Lung microvascular endothelial cell (primary cell): ENCODE measurements at places on chromosomes 6 and 20. TPM values are rescaled to one million over a fixed set of nuclear protein-coding genes. Genes with fewer than 3 reads are reported as not detected.

The PLAGL2 gene
- total RNA-seq: 2.2 and 2.8 TPM in 2 replicates

The KCNK16 gene
- total RNA-seq: not detected in 2 replicates

The TOX2 gene
- 0.60 and 1.7 TPM in 2 replicates for total RNA-seq

The BPIFB4 gene
- total RNA-seq: not detected in 2 replicates

The FABP7 gene
- total RNA-seq: not detected in 2 replicates

The CGAS gene
- total RNA-seq: 0.60 and 1.5 TPM in 2 replicates

The ZBTB46 gene
- 37.7 and 46.4 TPM in 2 replicates for total RNA-seq

The LCA5 gene
- total RNA-seq: 2.0 and 2.2 TPM in 2 replicates

The CRISP2 gene
- total RNA-seq: not detected in 2 replicates

The PSORS1C1 gene
- total RNA-seq: 2.6 and 6.7 TPM in 2 replicates

The KCNK5 gene
- total RNA-seq: under 0.01 TPM in 1 of 2 replicates, not detected in the other

The MLN gene
- total RNA-seq: not detected in 2 replicates

The MAN1A1 gene
- 39.9 and 269 TPM in 2 replicates for total RNA-seq

The TAAR8 gene
- total RNA-seq: not detected in 2 replicates

The AKAP12 gene
- total RNA-seq: 250 and 900 TPM in 2 replicates

GRCh38 chr6:41729624-41730023 lies 5.8 kb downstream of the TFEB start:
- DNase-seq: no peak

GRCh38 chr6:56556751-56557540 lies 85.7 kb downstream of the DST start:
- DNase-seq: no peak

GRCh38 chr6:166446567-166447065 lies 63.9 kb upstream of the MPC1 start:
- no peak for DNase-seq

DNA sequence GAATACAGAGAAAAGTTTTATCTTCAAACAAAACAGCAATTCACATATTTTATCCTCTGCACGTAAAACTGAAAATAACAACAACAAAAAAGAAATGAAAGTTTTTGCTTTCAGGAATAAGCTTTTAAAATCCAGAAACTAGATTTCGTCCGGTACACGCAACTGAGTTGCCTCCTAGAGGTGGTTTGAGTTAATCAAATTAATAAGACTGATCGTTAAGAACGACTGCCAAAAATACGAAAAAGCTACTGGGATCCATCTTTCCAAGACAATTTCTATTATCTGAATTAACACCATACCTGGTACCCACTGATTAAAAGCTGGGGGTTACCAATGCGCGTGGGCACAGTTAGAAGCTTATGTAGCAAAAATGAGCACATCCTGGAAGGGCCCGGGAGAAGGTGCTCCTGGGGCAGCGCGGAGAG lies 669 bp downstream of the PDCD2 start:
- DNase-seq: peak; percentile 25

- no peak for DNase-seq
Measured at GRCh38 chr20:10490257-10490656, 55.2 kb downstream of the SLX4IP start.

DNA sequence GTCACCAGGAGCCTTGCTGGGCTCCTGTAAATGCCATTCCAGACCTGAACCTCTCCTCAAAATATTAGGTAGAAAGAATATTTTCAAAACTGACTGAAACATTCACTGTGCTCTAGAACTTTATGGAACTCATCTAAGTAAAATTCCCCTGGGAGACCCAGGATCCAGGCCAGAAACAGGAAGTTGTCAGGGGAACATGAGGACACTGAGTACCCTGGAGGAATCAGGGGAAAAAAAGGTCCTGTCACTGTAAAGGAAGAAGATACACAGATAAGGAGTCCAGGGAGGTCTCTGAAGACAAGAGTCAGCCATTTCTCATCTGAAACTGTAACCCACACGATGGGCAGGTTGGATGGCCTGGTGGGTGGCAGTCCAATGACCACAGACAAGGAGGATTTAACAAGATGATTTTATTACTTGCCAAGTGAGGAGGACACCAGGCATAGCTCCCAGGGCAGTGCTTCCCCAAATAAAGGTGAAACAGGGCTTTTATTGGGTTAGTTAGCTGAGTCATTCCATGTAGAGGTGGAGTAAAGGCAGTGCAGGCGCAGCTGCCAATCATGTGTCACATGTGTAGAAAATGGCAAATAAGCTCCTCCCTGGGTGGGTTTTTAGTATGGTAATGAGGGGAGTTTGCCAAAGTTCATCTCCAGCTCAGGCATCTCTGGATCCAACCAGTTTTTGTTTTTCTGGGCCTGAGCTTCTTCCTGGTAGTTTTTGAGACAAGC lies 138.5 kb downstream of the RCAN2 start:
- DNase-seq: no peak

- no peak for DNase-seq
Measured at GRCh38 chr6:3631186-3631585, 120.3 kb downstream of the PXDC1 start.

DNA sequence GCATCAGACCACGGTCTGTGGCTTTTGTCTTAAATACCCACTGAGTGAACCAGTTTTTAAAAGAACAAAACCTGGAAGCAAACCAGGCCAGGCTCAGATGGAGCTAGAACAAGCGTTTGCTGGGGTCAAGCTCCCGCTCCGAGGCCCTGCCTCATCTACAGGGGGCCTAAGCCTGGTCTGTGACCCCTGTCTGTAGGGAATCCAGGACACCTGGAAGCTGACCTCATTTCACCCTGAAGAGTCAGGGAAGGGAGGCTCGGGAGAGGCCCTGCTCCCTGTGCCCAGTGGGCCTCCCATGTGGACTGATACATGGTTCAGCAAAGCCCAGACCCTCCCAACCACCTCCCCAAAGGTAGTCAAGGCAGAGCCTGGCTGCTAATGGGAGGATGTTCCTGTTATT lies 26.8 kb upstream of the DLGAP4 start:
- no peak for DNase-seq

GRCh38 chr6:44868910-44869309 lies 459.2 kb upstream of the RUNX2 start:
- DNase-seq: no peak

GRCh38 chr6:114312931-114313330 lies 29.9 kb downstream of the HS3ST5 start:
- DNase-seq: no peak

GRCh38 chr6:117521791-117522502 lies 39.5 kb downstream of the DCBLD1 start:
- peak; percentile 23 for DNase-seq

DNA sequence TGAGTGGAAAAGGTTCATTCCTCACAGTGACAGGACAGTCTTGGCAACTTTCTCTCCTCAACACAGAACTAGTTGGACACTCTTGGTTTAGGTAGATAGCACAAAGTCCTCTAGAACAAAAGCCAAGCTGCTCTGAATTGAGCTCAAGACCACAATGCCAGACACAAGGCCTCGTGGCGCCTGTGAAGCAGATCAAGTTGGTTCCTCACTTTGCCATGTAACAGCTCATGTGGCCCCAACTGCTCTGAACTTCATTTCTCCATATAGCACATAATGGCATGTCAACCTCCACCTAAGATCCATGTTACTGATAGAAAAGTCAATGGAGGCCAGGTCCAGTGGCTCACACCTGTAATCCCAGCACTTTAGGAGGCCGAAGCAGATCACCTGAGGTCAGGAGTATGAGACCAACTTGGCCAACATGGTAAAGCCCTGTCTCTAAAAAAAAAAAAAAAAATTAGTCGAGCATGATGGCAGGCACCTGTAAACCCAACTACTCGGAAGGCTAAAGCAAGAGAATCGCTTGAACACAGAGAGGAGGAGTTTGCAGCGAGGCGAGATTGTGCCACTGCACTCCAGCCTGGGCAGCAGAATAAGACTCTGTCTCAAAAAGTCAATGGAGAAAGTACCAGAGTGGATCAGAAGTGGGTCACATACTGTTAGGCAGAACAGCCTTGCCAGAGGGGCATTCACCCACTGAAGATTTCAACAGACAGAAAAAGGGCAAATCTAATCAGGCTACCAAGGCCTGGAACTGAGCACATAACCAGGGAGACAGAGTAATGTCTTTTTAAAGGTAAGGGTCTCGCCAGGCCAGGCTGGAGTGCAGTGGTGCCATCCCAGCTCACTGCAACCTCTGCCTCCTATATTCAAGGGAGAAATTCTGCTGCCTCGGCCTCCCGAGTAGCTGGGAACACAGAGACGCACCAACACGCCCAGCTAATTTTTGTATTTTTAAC lies 21.2 kb downstream of the ROMO1 start:
- DNase-seq: no peak

GRCh38 chr6:33885132-33886057 lies 81.6 kb upstream of the MLN start:
- no peak for DNase-seq

GRCh38 chr20:48809673-48810072 lies 18.1 kb downstream of the PREX1 start:
- DNase-seq: no peak

DNA sequence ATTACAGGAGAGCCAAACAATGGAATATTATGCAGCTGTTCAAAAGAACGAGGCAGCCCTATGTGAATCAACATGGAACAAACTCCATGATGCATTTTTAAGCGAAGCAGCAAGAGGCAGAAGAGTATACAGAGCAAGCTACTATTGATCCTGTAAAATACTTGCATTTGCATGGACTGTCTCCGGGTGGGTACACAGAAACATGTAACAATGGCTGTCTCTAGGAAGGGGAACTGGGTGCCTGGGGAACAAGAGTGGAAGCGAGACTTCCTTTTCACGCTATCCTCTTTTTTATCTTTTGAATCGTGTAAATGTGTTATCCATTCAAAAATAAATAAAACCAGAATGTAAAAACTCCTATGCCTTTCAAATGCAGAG lies 93.3 kb upstream of the SIRPA start:
- no peak for DNase-seq

- DNase-seq: peak; percentile 80
Measured at GRCh38 chr6:33407132-33407718, 3.6 kb upstream of the PHF1 start.

DNA sequence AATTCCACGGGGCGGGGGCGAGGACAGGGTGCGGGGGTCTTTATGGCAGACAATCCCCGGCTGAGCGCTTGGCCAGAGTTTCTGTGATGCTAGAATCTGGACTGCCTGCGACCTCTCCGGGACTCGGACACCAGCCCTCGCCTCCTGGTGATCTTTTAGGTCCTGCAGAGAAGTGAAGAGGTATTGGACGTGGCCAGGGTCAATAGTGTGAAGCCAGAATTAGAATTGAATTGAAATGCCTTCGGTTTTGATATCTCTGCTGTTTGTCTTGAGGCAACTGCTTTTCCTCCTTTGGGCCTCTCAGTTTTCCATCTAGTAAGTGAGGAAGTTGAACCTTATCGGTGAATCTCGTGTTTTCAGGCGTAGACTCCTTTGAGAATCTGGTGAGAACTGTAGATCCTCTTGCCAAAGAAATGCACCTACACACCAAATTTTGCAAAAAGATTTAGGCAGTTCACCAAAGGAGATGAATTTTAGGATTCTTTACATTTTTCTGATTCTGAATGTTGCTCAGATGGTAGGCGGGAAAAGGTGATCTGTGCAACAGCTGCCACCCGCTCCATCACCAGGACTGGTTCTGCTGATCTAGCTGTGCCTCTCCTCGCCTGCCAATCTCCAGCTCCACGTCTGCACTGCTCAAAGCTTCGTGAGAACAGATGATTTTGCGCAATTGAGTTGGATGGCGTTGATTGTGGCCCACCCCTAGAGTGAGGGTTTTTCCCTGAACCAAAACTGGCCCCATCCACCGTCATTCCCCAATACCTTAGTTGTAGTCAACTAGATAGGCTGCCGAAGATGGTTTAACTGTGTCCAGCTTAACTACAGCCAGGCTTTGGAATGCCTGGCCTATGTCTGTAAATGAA lies 837 bp upstream of the OSER1 start:
- DNase-seq: peak; percentile 35

GRCh38 chr6:34131326-34132290 lies 14.3 kb downstream of the GRM4 start:
- DNase-seq: no peak

GRCh38 chr6:4786996-4787395 lies 10.8 kb downstream of the CDYL start:
- DNase-seq: no peak
